ENCODE measurements at places on chromosomes 5 and 9.

- peak; percentile 38 for DNase-seq
- no peak overlapping the region for H3K4me3 ChIP-seq
- H3K27me3 ChIP-seq, result no peaks in the 10 kb centered on the region
- H3K36me3 ChIP-seq, result no peaks in the 10 kb centered on the region
- H3K27ac ChIP-seq, result no peak overlapping the region
Observed at GRCh38 chr5:92544596-92544995, 1036.4 kb downstream of the NR2F1-AS1 start.

DNA sequence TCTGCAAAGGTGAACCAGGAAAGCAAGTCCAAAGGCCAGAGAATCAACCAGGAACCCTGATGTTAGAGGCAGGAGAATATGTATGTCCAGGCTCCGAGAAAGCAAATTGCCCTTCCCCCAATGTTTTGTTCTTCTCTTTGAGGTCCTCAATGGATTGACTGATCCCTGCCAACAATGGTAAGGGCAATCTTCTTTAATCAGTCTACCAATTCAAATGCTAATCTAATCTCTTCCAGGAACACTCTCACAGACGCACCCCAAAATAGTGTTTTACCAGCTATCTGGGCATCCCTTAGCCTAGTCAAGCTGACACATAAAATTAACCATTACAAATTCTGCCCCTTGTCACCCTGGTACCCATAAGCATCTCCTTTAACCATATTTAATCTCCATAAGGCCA is 398.0 kb downstream of the RAB3C start:
- no peak overlapping the region for H3K4me3 ChIP-seq
- H3K36me3 ChIP-seq, result no peaks in the 10 kb centered on the region
- H3K27me3 ChIP-seq, result no peaks in the 10 kb centered on the region
- no peaks in the 10 kb centered on the region for H3K4me1 ChIP-seq
- no peak overlapping the region for H3K27ac ChIP-seq
- DNase-seq, result no peak

- no peak overlapping the region for H3K4me3 ChIP-seq
- DNase-seq, result no peak
- peak overlapping the region; percentile 68 for H3K27ac ChIP-seq
- H3K4me1 ChIP-seq, result peaks cover 11% of the 10 kb centered on the region
- no peaks in the 10 kb centered on the region for H3K36me3 ChIP-seq
Observed at GRCh38 chr5:153223376-153223775, 267.1 kb upstream of the GRIA1 start.

DNA sequence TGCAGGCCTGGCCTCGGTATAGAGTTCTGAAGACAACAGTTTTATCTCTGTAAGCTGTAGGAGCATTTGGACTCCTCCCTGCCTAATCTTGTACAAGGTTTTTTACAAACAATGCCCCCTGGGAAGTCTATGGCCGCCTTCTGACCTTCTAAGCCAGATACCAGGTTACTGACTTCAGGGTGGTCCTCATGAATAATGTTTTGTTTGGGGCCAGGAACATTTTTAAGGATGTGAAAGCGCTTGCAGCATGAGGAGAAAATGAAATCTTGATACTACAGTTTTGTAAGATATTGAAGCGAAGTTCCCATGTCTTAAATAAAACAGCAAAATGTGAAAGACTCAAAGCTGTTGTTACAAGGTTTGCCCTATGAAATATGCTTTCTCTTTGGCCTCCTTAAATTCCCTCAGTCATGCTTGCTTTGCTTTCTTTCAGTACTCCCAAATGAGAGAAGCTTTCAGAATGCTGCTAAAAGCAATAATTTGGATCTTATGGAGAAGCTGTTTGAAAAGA is 5.2 kb downstream of the ANKDD1B start:
- peak overlapping the region; percentile 17 for H3K27ac ChIP-seq
- H3K4me3 ChIP-seq, result no peak overlapping the region
- no peaks in the 10 kb centered on the region for H3K27me3 ChIP-seq
- DNase-seq, result no peak

Data from astrocyte (in vitro differentiated cells and primary cell).